ENCODE measurements at places on chromosomes 5 and 9.

DNA sequence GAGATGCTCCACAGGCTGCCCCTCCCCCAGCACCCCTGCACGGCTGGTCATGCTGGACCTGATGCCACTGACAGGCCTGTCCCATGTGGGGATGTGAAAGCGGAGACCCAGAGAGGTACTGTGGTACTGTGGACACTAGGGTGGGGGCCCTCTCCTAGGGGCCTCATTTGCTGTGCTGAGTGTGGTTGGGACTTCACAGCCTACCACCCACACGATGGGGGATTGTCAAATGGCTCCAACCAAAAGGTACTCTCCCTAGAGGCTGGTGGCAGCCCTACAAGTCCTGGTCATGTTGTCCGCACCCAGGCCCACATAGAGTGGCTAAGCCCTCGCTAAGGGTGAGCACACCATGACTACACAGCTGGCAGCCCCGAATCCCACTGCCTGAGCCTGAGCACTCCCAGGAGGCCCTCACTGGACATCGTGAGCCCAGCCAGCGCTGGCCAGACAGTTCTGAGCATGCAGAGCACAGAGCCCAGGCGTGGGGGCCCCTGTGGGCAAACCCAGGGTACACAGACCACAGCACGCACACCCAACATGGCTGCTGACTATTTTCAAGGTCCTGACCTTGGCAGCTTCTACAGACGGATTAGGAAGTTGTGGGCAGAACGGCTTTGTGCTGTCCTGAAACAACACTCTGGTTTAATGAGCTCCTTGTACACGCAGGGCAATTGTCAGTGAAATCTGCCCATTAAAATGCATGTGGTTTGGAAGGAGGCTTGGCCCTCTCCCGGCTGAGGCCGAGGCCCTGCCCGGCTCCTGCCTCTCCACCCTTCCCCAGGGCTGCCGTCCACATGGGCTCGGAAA lies 214.1 kb downstream of the HSPA4 start:
- DNase-seq: no peak

DNA sequence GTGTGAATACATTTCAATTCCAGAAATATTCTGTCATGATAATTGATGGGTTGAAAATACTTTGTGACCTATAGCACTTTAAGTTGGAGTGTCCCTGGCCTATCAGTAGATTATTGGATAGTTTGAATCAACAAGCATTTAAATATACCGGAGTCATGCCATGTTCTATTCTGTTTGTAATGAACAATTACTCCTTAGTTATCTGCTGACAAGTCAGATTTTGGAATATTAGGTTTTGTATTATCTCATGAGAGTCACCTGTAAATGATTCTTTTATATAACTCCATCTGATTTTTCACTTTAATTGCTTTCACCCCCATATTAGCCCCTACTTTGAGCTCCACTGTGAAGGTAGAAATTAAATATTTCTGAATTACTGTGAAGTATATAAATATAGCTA lies 92.5 kb upstream of the SH3GL2 start:
- no peak for DNase-seq

- DNase-seq: no peak
These were observed 207.6 kb upstream of the S1PR3 start for GRCh38 chr9:88783711-88784083.

- no peak for DNase-seq
These were observed 3.0 kb upstream of the SLC44A1 start for GRCh38 chr9:105241356-105242043.

DNA sequence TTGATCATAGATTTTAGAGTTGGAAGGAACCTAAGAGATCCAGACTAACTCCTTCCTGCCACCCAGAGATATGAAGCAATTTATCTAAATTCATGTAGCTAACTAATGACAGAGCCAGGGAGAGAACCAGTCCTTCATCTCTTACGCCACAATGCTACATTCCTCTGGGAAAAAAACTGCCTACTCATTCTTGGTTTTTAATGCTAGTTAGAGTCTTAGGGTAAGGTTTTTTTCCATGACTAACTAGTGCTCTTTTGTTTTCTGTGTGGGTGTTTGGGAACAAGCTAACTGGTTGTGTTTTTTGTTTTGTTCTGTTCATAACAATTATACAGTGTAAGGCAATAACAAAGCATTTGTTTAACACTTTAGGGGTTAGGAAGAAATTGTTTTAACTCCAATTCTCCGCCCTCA lies 52.4 kb downstream of the SLC44A1 start:
- no peak for DNase-seq

DNA sequence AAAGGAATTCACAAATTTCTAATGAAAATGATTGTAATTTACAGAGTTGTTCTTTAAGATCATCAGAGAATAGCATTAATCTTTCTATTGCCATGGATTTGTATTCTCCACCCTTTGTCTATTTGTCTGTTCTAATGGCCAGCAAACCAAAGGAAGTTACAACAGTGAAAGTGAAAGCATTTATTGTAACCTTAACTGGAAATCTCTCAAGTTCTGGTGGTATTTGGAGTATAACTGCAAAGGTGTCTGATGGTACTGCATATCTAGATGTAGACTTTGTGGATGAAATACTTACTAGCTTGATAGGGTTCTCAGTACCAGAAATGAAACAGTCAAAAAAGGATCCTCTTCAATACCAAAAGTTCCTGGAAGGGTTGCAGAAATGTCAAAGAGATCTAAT lies 21.7 kb downstream of the RMI1 start:
- DNase-seq: no peak

DNA sequence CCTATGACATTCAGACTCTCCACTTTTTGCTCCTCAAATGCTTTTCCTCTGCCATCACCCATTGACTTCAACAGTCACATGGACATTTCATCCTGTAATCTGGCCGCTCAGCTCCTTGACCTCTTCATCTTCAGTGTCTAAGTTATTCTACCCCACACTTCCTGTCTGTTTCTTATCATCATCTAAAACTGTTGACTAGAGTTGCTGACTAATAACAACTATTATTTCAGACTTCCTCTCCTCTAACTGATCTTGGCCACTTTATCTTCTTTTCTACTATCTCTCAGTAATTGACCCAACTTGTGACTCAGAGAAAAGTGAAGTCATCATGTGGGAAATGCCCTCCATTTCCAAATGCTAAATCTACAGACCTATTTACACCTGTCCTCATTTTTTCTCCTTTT lies 254.7 kb upstream of the TRPC7 start:
- no peak for DNase-seq

- DNase-seq: peak; percentile 88
These were observed 337.5 kb downstream of the CDH9 start for GRCh38 chr5:26700759-26701384.

GRCh38 chr5:57468481-57469163 lies 14.0 kb downstream of the ACTBL2 start:
- DNase-seq: no peak

- no peak for DNase-seq
These were observed 89.2 kb downstream of the CAMSAP1 start for GRCh38 chr9:135817951-135818717.

DNA sequence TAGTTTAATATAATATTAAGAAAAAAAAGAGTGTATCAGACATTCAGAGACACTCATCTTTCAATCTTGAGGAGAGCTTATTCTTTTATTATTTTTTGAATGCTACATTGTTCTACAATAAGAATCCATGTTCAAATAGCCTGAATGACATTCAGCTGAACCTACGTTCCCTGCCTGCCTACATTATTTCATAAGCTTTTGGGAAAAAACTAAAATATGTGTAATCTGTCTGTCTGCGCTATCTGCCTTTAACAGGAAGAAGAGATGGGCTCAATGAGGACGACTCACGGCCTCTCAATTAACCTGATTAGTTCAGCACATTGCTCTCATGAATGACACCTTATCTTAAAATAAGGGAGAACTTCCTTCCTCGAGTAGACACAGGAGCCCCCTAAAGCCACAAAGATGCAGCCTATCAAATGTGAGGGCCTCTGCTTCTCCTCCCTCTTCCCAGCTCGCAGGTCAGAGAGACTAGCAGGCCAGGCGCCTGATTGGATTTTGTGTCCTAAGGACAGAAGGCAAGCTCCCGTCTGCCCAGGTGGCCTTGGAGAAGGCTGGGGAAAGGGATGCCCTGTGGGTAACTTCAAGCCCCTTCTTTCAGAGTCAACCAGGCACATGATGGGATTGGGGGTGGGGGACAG lies 37.8 kb downstream of the EBF1 start:
- DNase-seq: peak; percentile 30

GRCh38 chr5:55691265-55692105 lies 20.6 kb downstream of the SLC38A9 start:
- peak; percentile 76 for DNase-seq

DNA sequence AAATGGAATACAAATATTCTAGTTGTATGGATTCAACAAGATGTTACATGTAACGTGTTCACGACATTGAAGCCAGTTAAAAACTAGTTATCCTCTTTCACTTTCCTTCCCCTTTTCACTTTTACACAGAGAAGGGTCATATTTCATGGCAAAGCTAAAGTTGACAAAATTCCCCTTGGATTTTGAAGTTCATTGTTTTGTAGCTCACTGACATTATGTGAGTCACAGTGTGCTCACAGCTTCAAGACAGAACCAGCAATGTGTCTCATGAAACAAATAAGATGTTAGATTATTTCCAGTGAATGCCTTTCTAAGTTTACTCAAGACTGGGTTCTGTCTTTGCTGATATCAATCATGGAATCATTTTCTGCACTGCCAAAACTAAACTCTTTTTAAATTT lies 535.5 kb upstream of the GRIN3A start:
- no peak for DNase-seq

DNA sequence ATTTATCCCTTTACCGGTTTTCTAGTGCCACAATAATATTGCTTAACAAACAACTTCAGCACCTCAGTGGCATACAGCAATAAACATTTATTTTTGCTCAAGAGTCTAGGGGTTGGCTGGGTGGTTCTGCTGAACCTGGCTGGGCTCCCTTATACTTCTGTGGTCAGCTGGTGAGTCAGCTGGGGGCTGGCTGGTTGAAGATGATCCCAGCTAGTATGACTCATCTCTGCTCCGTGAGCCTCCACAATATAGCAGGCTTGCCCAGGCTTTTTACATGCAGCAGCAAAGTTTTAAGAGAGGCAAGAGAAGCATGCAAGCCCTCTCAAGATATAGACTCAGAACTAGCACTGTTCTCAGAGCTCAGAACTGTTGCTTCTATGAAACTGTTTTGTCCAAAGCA lies 523.5 kb upstream of the CLINT1 start:
- DNase-seq: peak; percentile 87

- no peak for DNase-seq
These were observed 88.4 kb downstream of the PTCD2 start for GRCh38 chr5:72408603-72409002.

DNA sequence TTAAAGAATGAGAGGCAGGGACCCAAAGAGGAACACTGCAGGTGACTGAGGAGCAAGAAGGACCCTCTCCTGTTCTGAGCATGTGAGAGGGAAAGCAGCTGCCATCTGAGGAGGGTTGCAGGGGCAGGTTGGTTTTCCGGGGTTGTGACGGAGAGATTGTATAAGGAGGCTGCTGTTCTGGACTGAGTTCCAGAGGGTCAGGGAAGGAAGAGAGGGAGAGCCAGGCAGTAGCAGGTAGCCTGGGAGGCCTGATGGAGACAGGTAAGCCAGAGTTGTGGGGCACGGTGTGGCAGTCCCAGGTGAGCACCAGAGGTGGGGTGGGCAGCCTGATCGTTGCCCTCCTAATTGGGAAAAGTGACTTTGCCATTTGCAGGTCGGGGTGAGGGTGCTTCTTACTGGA lies 9.8 kb downstream of the CCT5 start:
- DNase-seq: no peak

GRCh38 chr5:133947431-133947841 lies 21.0 kb downstream of the C5orf15 start:
- DNase-seq: no peak

DNA sequence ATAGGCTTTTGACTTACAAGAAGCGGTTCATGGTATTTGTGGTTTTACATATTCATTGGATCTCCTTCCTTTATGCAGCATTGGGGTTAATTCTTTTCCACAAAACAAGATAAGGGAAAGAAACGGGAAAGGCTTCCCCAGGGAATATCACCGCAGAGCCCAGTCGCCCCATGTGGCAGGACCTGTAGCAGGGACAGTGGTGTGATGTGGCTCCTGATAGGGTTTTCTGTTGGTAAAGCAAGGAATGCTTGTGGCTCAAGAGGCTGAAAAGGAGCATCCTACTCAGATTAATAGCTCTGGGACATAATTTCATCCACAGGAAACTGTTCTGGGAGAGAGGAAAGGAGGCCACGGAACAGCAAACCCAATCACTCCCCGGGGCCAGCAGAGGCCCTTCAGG lies 699.9 kb downstream of the MTRR start:
- no peak for DNase-seq

DNA sequence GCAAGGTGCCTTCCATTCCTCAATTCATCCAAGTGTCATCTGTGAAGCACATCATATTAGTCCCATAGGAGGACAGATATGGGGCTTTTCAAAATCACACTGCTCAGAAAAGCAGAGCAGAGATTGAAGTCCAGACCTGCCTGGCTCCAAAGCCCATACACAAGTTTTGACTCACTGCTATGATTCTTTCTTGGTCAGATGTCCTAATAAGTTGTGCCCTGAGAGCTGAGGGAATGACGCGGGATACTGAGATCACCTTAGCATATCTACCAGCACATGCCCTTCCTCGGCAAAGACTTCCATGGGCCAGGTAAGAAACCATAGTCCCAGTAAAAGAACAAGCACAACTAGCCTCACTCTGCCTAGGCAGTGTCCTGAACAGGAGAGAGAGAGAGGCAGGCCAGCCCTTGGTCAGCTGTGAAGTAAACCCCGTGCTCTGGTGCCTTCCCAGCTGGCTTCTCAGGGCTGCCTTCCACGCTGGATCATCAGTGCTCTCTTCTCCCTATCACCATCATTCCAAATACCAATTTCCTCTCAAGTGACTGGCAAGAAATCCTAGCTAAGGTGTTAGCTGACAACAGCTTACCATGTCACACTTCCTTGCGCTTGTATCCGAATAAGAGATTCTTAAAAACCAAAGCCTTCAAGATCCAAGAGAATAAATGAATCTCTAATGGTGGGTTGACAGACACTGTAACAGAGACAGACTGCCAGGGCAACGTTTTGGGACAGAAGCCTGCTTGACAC lies 73.2 kb downstream of the SIL1 start:
- no peak for DNase-seq

DNA sequence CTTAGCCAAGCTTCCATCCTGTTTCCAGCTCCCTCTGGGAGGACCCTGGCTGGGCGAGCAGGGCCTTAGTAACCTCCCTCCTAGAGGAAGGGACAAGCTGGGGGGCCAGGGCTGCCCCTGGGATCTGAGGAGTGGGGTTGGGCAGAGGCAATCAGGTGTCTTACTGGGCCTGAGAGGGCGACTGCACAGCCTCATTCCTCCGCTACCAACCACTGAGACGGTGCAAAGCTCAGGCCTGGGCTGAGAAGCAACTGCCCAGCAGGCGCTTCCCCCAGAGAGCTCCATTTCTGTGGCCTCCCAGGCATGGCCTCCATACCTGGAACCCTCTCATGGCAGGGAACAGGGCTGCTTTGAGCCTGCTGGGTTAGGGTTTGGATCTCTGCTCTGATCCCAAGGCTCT lies 18.8 kb upstream of the GFPT2 start:
- DNase-seq: no peak

- no peak for DNase-seq
These were observed 148.0 kb downstream of the ZSWIM6 start for GRCh38 chr5:61479850-61480614.

DNA sequence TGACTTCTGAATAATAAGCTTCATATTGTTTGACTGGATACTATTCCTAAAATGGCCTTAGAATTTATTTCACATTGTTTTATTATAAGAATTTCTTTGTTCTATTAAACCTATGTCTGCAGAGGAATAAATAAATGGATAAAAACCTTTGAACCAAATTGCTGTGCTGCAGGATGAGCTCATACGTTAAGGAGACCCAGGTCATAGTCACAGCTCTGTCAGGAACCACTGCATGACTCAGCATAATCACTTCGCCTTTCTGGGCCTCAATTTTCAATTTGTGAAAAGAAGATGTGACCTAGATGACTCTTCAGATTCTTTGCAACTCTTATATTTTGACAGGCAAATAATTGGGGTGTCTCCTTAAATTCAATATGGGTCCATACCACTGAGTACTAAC lies 36.7 kb upstream of the HMHB1 start:
- DNase-seq: peak; percentile 44

Measured in DMS53 (cell line).